ENCODE measurements at places on chromosomes 2 and 18.

- no peak for DNase-seq
These were observed 8.7 kb upstream of the B3GNT2 start for GRCh38 chr2:62187246-62187645.

GRCh38 chr2:54456612-54457322, 640 bp downstream of the SPTBN1 start:
- DNase-seq = no peak

- DNase-seq = no peak
These were observed 21.8 kb upstream of the GLS start for GRCh38 chr2:190858817-190859216.

DNA sequence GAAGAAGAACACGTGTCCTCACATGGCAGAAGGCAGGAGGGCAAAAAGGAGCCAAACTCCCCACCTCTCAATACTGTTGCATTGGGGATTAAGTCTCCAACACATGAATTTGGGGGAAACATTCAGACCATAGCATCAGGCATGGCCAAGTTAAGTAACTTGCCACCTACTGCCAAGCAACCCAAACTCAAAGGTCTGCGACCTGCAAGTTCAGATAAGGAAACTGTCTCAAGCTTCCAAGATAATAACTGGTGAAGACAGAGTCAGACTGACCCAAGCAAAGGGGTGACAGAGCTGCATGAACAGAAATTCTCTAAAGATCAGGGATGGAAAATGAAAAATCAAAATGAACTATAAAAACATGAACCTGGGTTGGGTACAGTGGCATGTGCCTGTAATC, 188.7 kb upstream of the SIX3 start:
- no peak for DNase-seq

All from CD8-positive, alpha-beta memory T cell (primary cell).